ENCODE measurements at places on chromosomes 5 and 9. TPM values are rescaled to one million over a fixed set of nuclear protein-coding genes. Genes with fewer than 3 reads are reported as not detected.

The BTNL8 gene
- 5.3 TPM for total RNA-seq

The MEIKIN gene
- not detected for total RNA-seq

GRCh38 chr9:35540315-35540714, 50.4 kb downstream of the RUSC2 start:
- DNase-seq: no peak

- DNase-seq: no peak
Measured at GRCh38 chr9:19020886-19021455, 12.0 kb downstream of the SAXO1 start.

- no peak for DNase-seq
Measured at GRCh38 chr5:152472083-152472482, 67.0 kb upstream of the NMUR2 start.

Data from lower lobe of right lung (tissue), 2 donors.